ENCODE measurements at places on chromosomes 5 and 9.

- DNase-seq, result no peak
Observed at GRCh38 chr5:65834306-65834705, 92.1 kb upstream of the ERBIN start.

DNA sequence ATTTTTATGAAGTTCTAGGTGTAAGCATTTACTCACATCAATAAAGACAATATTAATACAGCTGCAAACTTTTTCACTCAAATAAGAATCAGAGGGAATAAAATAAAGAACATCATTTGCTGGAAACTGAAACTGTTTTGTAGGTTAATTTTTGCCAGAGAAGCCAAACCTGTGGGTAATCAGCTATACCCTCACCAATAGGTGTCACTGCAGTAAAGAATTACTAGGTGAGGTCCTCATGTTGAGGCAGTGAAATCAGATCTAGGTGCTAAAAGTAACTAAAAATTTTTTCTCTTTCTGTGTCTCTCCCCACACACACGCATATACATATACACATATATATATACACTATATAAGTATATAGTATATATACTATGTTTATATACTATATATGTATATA lies 1016.3 kb upstream of the SEMA6A start:
- no peak for DNase-seq

DNA sequence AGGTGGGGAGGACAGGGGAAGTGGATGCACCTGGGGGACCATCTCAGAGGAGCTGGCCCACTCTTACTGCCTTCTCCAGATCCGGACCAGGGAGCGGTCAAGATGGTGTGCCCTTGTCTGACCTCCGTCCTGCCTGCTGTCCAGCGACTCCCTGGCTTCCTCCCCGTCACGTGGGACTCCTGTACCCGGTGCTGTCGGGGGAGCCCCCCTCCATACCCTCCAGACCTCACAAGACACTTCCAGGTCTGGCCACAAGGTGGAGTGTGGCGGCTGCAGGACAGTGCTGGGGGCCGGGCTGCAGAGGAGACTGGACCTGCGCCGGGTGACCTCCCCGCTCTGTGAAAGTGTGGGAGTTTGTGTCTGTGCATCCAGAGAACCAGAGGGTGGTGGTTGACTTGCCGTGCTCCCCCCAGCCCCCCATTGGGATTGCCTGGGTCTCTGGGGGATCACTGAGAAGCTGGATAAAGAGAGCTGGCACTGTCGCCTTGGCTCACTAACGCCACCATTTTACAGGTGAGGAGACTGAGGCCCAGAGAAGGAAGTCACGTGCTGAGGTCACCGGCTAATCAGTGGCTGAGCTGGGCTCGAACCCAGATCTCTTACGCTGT lies 1.9 kb upstream of the CRB2 start:
- peak; percentile 77 for DNase-seq

DNA sequence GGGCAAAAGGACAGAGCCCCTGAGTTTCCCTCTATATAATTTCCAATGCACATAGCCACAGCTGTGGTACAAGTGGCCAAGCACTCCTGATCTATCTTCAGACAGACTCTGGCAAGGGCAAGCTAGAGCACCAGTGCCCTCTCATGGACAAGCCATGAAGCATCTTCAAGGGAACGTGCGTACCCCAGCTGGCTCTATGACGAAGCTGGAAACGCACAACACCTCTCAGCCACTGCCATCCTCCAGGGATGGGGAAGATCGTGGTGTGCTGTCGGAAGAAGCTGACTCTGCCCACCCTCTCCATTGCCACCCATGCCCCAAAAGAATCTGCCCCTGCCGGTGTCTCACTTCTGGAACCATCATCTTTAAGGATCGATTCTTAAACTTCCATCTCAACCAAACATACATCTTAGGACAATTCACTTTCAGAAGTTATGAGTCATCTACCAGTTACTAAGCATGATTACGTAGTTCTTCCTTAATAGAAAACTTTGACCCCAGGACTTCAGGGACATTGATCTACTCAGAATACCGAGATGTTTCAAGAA lies 482.9 kb downstream of the AGTPBP1 start:
- peak; percentile 69 for DNase-seq

DNA sequence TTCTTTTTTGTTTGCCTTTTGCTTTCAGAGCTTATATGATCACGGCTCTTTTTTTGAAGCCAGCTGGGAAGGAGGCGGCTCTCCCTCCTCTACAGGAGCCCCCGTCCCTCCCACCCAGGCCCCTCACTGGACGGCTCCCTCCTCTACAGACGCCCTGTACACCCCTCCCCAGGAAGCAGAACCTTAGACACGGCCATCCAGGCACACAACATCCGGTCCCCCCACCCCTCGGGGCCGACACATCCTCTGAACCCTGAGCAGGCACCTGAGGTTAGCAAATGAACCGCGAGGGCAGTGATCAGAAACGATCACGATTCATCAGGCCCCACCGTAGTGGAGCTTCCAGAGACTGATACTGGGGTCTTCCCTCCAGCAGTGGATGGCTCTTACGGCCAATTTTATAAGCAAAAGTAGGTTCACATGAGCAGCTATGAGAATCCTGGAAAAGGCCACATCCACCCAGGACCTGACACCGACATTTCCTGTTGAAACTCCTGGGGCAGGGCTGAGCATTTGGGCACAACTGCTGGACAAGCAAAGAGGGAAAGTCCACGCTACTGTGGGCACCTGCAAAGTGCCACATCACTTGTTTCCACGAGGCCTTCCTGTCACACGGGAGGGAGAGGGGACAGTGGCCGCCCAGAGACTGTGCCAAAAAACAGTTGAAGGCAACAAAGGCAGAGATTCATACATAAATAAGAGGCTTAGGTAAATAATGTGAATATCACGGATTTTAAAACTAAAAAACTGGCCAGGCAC lies 78.9 kb downstream of the SEMA4D start:
- no peak for DNase-seq

GRCh38 chr5:141883184-141883891 lies 5.1 kb upstream of the PCDH1 start:
- peak; percentile 75 for DNase-seq

GRCh38 chr5:108193021-108193795 lies 188.7 kb downstream of the FBXL17 start:
- no peak for DNase-seq

GRCh38 chr9:113416149-113416721 lies 5.7 kb downstream of the C9orf43 start:
- no peak for DNase-seq

DNA sequence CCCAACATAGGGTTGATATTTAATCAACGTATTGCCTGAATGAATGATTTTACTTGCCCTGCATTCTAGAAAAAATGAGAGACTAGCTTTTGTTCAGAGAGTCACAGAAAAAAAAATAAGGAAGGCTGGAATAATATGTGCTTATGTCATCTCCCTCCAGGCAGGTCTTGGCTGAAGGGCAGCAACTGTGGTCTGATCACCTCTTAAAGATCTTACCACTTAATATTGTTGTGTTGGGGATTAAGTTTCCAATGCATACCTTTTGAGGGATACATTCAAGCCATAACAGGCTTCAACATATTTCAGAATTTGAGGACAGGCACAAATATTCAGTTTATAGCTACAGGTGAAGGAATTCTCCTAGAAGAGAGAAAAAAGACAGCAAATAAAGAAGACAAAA lies 157.3 kb upstream of the S1PR3 start:
- DNase-seq, result no peak

- DNase-seq, result no peak
Observed at GRCh38 chr5:154237376-154237743, 46.8 kb downstream of the GALNT10 start.

DNA sequence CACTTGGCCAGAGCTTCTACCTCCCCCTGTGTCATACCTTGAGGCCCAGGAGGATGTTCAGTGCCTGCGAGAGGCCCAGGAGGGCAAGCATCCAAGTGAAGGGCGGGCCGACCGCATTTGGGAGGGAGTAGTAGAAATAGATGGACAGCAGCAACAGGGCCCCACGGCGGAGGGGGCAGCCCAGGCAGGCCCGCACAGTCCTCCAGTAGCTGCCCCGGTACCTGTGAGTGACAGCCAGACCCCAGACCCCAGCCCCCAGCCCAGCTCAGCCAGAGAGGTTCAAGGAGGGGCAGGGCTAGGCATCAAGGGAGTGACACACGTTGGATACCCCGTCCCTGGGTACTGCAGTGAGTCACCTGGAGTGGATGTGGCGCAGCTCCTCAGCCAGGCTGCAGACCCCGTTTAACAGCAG lies 1.4 kb downstream of the STING1 start:
- peak; percentile 80 for DNase-seq

DNA sequence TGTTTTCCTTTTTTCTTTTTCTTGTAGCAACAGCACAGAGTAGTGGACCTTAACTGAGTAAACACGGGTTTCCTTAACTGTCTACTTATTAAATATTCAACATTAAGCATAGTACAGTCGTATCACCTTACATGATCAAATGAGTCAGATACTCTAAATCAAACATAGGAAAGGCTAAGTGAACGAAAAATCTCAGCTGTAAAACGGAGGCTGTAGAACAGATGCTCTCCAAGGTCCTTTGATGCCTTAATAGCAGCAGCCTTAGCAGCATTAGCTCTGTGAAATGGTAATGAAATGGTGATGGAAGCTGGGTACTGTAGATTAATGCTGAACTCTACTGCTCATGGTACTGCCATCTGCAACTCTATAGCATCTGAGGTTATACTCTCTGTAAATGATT lies 1433.3 kb upstream of the C9orf72 start:
- no peak for DNase-seq

DNA sequence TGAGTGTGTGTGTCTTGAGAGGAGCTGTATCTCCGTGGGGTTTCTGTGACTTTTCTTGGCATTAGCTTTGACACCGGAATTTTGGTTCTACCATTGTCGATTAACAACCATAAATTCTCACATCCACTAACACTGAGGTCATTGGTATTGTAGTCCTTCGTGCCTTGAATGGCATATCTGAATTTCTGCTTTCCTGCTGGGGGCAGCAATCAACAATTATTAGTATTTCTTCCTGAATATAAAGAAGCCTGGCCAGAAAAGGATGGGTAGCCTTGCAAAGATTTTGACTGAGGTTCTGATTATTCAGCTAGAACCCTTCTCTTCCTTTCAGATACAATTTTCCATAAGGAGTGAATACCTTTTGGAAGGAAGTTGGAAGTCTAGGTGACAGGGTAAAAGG lies 33.5 kb upstream of the SHOC1 start:
- no peak for DNase-seq

- no peak for DNase-seq
Observed at GRCh38 chr9:108182950-108183381, 672.8 kb downstream of the ACTL7B start.

GRCh38 chr5:131999441-132000240 lies 11.8 kb downstream of the ACSL6 start:
- no peak for DNase-seq

- no peak for DNase-seq
Observed at GRCh38 chr9:101226803-101227202, 158.0 kb downstream of the BAAT start.

DNA sequence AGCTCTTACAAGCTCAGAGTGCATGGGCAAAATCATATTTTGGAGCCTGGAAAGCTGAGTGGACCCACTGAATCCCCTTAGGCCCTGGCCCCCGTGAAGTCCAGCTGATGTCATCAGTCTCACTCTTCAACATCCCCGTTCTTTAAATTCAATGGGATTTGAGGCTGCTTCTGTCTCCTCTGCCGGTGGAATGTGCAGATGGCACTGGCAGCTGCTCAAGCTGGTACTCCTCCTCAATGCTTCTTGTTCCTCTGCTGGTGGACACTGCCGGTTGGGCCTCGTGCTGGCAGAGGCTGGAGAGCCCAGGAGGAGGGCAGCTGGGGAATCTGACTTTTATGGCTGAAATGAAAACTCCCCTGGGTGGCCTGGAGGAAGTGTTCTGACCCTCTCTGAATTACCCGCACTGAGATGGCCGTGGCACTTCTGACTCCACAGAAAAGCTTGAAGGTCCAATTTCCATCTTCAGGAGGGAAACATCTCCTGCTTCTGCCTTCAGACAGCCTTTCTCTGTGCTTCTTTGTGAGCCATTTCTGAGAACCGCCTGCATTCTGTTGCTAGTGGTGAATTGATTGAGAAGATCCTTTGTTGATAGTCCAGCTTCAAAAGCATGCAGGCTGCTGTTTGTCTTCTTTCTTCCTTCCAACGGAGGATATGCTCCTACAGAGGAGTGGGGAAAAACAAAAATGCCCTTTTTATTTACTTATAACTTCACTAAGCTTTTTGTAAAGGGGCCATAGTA lies 298.9 kb downstream of the TMEM38B start:
- no peak for DNase-seq

DNA sequence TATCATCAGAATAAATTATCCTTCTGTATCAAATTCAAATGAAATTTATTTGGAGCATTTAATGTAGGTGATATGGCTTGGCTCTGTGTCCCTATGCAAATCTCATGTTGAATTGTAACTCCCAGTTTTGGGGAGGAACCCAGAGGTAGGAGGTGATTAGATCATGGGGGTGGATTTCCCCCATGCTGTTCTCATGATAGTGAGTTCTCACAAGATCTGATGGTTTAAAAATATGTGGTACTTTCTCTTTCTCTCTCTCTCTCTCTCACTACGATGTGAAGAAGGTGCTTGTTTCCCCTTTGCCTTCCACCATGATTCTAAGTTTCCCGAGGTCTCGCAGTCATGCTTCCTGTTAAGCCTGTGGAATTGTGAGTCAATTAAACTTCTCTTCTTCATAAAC lies 678.4 kb upstream of the RGMB start:
- DNase-seq, result no peak

Measured in right forelimb (tissue), 1 donor.